ENCODE measurements at places on chromosomes 16 and 17.

GRCh38 chr17:1769822-1770477, 8.1 kb downstream of the SERPINF1 start:
- DNase-seq, result no peak

- peak; percentile 33 for DNase-seq
Measured at GRCh38 chr17:73867056-73867455, 222.8 kb upstream of the SDK2 start.

DNA sequence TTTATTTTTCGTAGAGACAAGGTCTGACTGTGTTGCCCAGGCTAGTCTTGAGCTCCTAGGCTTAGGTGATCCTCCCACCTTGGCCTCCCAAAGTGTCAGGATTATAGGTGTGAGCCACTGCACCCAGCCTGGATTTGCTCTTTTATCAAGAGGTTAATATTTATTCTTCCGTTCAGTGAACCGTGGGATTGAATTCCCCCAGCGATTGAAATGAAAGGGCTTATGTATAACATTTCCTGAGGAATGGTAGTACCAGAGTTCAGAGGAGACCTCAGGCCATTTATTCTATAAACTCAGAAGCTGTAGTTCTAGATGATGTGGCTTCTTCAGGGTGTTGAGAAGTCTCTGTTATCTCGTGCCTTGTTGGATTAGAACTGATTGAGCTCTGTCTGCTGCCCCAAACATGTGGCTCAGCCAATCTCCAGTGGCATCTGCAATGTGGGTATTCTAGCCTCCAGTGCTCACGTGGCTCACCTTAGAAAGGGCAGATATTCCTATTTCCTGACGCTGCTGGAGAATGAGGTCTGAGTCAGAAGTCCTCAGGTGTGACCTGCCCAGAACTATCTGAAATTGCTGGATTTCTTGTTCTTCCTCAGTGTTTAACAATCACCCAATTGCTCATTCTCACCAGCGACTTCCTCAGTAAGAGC, 22.5 kb downstream of the HMOX2 start:
- DNase-seq, result no peak

DNA sequence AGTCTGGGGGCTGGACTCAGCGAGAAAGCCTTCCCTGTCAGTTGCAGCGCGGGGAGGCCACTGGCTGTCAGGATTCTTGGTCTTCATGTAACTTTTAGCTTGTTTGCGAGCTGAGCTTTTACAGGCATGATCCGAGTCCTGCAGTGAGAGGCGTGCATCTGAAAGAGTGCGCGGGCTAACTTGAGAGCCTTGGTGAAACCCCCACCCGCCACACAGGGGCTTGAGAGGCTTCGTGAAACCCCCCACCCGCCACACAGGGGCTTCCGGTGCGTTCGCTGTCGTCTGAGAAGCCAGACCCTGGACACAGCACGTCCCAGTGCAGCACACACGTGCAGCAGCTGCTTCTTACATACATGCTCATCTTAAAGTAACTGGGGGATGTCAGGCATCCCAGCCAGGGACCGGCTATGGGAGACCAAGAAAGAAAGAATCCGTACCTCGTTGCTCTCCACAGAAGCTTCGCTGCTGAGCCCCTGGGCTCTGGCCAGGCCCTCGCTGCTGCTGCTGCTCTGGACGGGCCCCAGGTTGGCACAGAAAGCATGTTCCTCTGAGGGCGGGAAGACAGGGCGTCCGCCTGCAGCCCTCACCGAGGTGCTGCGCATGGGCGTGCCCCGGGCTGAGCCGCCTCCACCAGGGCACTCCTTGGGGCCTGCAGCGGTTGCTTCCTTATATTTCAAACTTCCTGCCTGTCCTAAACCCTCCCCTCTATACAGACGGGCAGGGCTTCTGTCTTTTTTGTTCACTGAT, 7.8 kb downstream of the NUDT16L1 start:
- no peak for DNase-seq

GRCh38 chr16:57898961-57899360, 72.0 kb downstream of the CNGB1 start:
- DNase-seq, result no peak
